ENCODE measurements at places on chromosomes 5 and 9.
A peak's percentile ranks its signal among the peaks of the same experiment; 100 is the strongest.

DNA sequence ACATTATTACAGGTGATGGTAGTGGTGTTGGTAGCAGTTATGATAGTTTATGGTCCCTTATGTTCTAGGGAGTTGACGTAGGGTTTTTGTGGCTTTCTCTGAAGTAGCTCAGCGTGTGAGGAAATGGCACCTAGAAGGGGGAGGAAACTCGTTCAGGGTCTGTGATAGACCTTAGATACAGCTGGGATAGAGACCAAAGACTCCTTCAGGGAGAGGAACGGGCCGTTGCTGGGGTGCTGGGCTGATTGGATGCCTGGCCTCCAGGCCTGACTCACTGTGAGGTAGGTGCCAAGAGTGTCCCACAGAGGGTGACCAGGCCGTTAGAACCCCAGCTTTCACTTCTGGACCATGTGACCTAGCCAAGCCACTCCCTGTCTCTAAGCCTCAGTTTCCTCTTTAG, 96.6 kb downstream of the DAB2IP start:
- DNase-seq: peak; percentile 52

DNA sequence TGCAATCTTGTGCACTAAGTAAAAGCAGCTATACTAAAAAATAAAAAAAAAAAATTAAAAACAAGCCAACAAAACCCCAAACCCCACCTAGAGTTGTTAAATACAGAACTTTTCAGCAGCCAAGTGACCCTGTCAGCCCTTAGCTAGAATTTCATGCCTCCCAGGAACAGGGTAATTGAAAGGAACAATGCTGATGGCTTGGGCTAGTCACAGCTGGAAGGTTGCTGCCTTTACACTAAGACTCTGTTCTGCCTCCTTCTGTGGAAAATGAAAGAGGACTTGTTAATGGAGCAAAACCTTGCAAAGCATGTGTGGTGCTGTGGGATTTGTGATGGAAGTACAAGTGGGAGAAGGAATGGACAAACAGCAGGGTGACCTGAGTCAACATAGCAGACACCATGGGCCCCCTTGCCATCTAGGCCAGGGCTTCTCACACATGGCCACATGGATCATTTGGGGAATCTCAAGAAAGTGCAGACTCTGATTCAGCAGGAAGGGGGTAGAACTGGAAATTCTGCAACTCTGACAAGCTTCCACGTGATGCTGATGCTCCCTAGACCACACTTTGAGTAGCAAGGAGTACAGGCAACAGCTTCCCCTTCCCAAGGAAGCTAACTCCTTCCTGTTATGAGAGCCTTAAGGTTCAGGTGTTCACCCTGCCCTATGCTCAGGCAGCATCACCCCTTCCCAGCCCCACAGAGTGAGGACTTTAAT, 14.9 kb upstream of the TMEM252 start:
- no peak for DNase-seq

DNA sequence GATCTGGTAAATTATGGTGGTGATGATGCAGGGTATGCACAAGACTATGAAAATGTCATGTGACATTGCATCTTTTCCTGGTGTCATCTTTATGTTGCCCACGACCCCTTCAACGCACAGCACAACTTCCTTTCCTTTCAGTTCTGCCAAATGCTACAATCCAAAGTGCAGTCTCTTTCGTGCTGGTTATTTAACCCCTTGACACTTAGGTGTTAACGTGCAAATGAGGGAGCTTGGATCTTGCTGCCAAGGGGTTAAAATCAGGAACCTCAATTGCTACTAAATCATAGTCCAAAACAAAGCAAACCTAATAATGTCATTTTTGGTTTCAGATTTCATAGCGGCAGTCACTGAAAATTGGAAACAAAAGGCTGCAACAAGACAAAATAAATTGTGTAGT, 16.0 kb downstream of the CTSL start:
- no peak for DNase-seq

DNA sequence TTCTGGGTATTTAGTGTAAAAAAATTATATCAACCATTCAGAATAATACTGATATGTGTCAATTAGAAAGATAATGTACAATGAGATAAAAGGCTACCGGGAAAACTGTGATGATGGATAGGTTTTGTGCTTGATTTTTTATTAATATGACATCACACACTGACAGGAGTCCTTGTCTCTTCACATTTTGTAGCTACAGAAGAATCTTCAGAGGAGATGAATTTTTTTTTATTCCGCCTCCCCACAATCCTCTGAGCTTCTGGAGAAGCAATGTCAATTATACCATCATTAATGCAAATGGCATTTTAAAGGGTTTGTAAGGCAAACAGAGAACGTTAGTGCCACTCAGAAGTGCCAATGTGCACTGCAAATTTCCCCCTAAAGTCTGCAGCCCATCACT, 131.7 kb upstream of the CCNG1 start:
- no peak for DNase-seq

GRCh38 chr9:119268985-119269384, 100.2 kb downstream of the BRINP1 start:
- no peak for DNase-seq

DNA sequence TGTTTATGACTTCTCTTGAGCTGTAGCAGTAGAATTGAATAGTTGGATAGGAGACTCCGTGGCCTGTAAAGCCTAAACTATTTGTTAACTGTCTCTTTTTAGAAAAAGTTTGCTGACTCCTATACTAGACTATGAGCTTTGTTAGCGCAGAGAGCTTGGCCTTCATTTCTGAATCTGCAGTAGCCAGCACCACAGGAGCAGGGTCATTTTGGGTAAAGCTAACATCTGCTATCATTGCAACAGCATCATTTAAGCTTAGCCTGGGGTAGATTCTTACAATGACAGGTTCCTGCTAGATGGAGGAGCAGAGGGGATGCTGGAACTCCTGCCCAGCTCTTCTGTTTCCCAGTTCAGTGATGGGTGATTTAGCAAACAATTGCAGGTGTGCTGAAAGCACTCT, 133.7 kb upstream of the ASTN2 start:
- no peak for DNase-seq

DNA sequence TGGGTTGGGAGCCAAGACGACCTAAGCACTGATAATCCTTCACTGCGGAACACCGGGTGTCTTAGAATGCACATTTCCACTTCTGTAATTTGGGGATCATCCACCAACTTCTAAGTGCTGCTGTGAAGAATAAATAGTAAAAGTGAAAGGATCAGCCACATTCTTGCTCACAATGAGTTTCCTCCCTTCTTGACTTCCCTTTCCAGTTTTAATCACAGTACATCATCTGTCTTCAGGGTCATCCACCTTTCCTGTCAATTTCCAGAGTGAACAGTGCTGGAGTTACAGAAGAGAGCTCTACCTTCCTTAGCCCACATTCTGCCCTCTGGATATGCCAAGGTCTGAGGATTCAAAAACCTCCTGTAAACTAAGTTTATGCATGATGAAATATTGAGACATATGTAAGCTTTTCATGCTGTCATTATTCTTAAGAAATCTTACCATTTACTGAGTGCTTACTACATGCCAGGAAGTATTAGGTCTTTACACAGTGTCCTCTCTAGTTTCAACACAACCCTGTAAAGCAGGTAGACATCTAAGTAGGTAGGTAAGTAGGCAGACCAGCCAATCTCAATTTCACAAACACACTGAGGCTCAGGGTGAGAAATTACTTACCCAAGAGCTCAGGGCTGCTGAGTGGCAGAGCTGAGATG, 105.2 kb downstream of the CDK5RAP2 start:
- DNase-seq: no peak

GRCh38 chr9:131304676-131305355, 15.3 kb downstream of the PLPP7 start:
- no peak for DNase-seq

GRCh38 chr9:85425153-85425611, 316.6 kb downstream of the AGTPBP1 start:
- DNase-seq: peak; percentile 42

DNA sequence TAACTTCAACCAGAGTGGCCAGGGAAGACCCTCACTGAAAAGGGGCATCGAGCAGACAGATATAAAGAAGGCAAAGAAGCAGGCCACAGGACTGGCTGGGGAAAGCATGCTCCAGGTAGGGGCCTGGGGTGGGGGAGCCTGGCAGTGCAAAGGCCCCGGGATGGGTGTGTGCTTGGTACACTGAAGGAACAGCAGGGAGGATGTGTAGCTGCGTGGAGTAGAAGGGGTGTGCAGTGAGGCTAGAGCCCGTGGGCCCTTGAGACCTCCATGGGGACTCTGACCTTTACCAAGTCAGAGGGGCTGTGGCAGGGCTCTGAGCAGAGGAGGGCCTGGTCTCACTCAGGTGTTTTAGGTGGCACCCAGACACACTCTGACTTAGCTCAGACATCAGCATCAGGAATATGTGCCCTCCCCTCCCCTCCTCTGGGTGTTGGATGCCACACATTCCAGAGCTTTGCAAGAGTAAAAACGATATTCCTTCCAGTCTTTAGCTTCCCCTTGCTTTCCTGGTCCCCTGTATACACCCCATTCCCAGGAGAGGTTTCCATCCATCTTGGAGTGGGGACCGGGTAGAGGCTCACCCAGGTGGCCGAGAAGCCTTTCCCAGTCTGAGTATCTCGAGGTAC, 7.6 kb downstream of the TRIM7 start:
- no peak for DNase-seq

DNA sequence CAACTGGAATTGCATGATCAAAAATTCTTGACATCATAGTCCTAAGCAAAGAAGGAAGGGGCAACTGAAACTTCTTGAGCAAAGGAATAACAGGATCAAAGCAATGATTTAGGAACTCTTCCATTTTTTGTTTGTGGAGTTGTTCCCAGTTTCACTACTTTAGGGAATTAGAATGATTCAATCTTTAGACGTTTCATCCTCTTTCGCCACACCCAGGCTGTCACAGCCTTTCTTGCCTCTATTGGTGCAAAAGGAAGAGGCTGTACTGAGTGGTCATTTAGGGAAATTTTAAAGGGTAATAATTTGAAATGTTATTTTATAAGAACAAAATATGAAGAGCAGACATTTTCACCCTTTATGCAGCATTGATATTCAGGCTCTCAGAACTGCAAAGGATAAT, 1026.0 kb upstream of the ARRDC3 start:
- no peak for DNase-seq

DNA sequence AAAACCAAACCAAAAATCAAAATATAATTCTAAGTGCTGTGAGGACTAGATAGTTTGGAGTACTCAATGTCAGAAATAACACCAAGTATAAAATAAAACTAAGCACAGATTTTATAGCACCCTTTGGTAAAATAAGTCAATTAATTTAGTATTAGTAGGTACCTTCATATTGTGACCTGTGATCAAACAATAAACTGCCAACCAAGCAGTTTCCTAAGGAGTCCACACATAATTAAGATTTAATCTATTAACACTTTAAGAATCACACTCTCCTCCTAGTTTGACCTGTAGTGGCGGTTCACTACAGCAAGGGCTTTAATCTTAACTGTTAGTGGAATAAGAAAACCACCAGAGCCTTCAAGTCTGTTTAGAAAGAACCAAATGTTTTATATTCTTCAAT, 2.8 kb downstream of the HNRNPK start:
- DNase-seq: no peak

DNA sequence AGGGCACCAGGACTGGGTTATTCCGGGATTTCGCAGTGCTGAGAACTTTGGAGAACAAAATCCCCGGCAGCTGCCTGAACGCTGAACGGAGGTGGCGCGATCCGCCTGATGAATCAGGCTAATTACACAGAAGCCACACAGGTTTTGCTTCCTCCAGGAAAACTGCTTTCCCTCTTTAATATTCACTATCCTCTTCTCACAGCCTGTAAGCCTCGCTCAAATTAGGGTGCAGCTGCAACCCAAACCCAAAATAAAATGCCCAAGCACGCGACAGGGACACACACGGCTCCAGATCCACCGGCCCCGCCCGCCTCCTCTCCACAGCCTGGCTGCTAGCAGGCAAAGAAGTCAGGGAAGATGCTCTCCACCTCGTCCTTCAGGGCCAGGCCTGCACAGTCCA, 6.0 kb downstream of the SOHLH1 start:
- no peak for DNase-seq

- peak; percentile 80 for DNase-seq
Measured at GRCh38 chr9:129458155-129458661, 162.7 kb downstream of the C9orf50 start.

- no peak for DNase-seq
Measured at GRCh38 chr5:172383191-172383802, 71.0 kb downstream of the SH3PXD2B start.

GRCh38 chr5:38157024-38157423, 101.3 kb upstream of the EGFLAM start:
- DNase-seq: no peak

GRCh38 chr9:77177894-77178794, 810 bp downstream of the VPS13A start:
- peak; percentile 51 for DNase-seq

DNA sequence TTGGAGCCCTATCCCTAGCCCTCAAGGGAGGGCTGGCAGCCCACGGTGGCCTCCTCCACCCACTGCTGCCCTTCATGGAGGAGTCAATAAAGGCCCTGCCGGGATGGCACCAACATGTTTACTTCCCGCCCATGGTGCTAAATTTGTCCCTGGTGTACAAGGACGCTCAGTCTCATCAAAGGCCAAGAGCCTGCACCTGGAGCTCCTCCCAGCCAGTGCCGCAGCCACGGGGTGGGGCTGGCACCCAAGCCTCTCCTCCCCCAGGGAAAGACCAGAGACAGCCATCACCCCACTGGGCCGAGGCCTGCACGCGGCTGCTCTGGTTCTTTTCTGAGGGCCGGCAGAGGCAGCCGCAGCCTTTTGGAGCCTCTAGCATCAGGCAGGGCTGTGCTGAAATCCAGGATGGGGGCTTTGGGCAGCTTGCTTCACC, 34.8 kb upstream of the RXRA start:
- no peak for DNase-seq

DNA sequence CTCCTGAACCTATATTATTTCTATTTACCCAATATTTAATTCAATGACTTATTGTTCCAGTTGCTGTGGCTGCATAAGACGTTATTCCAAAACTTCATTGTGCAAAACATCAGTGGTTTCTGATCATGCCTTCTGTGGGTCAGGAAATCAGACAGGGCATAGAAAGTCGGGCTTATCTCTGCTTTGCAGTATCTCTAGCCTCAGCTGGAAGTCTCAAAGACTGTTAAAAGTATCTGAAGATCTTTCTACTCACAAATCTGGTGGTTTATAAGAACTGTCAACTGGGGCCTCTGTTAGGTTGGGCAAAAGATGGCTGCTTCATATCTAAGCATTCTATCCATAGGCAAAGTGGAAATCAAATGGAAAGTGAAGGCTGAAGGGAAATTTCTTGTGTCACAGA, 687.7 kb upstream of the ARRDC3 start:
- DNase-seq: no peak

DNA sequence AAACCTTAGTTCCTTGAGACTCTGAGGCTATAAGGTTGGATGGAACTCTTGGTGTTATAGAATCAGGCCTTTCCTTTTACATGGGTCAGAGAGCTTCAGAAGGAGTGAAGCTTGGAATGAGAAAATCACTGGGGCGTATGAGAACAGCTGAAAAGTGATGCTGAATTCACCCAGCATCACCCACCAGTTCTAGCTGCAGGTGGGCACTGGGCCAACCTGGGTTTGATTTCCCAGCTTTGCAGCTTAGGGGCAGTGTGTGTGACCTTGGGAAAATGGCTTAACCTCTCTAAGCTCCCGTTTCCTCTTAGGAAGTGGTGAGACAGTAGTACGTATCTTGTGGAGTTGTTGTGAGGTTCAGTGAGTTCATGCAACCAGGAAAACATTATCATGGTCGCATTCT, 10.7 kb downstream of the PCDH12 start:
- DNase-seq: no peak

GRCh38 chr9:93161786-93162562, 22.0 kb upstream of the WNK2 start:
- DNase-seq: no peak

GRCh38 chr9:32326146-32326545, 58.3 kb upstream of the ACO1 start:
- no peak for DNase-seq
